ENCODE measurements at places on chromosomes 1 and 21.
A peak's percentile ranks its signal among the peaks of the same experiment; 100 is the strongest.

- no peak for DNase-seq
Measured at GRCh38 chr21:44893948-44894656, 20.6 kb upstream of the PTTG1IP start.

- peak; percentile 98 for DNase-seq
Measured at GRCh38 chr1:200351826-200352549, 57.8 kb downstream of the ZNF281 start.

DNA sequence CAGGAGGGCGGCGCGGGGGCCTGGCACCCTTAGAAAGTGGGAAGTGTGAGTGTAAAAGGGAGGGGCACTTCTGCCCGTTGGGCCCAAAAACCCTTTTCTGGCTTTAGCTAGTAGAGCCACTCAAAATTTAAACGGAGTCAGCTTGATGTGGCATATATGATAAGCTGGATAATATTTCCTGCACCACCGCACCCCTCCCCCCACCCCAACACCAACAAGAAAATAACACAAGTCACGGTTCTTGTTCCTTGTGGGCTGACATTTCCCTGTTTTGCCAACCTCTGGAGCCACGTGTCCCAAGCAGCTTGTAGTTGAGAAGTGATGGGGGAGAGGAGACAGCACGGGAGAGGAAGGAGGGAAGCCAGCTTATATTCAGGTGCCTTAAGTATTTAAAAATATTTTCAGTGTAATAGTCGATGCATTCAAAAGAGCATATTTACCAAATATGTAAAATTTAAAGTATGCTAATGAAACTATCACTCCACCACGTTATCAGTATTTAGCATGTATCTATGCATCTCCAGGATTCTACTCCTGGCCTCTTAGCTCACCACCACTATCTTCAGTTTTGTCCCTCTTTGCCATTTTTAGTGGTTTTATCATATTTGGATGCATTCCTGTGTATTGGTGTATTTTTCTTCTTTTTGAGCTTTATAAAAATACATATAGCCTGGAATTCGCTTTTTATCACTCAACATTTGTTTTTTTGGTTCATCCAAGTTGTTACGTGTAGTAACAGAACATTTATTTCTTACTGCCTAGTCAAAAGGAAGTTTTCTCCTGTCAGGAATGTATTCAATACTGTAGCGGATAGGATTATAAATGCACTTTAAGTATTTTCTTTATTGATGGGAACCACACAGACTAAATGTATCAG, 773 bp upstream of the DDX59 start:
- peak; percentile 74 for DNase-seq

DNA sequence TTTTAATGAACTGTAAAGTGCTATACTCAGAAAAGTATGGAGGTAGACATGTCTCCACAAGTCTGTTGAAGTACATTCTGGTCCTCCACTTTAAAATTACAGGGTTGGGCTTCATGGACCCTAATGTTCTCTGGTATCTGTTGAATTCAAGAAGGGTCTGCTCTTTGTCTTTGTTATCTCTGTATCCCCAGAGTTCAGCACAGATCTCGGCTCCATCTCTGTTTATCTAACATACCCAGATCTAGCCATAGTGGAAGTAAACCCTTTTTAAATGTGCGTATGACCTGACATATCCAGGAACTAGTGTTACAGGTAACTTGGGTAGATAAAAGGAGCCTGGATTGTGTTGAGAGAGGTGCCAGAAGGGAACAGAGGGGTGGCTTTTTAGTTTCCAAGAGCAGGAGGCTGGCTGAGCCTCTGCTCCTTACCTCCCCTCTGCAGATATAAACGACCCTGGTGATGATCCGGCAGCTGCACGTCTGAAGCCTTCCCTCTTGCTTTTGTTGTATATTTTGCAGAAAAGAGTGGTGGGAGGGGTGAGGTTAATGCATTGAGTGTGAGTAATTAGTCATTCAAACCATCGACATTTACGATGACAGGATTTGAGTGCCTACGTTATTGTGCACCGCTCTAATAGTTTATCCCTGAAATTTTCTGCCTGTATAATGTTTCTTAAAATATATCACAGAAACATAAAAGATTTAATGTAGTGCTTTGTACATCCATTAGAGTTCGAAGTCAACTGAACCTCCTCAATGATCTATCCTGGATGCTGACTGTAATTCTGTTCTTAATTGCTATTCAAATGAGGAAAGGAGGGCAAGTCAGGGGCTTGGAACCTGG, 30.8 kb downstream of the ELAVL4 start:
- no peak for DNase-seq

GRCh38 chr21:33655588-33656221, 13.4 kb downstream of the ITSN1 start:
- DNase-seq: peak; percentile 50

- peak; percentile 89 for DNase-seq
Measured at GRCh38 chr1:214427871-214428277, 123.5 kb downstream of the PTPN14 start.

DNA sequence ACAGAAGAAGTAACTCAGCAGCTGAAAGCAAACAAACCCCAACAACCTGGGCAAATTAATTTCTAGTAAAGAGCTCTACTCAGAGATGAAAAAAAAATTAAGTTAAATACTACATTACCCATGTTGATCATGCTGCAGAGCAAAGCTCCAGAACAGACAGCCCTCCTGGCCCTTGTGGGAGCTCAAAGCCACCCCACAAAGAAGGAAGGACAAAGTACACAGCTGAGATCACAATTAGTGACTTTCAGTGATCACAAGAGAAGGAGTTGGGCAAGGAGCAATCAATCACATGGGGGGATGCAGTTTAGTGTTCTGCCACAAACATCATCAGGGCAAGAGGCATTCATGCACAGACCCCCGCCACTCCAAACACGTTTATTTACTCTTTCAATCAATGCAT, 114.2 kb downstream of the DAB1 start:
- no peak for DNase-seq

DNA sequence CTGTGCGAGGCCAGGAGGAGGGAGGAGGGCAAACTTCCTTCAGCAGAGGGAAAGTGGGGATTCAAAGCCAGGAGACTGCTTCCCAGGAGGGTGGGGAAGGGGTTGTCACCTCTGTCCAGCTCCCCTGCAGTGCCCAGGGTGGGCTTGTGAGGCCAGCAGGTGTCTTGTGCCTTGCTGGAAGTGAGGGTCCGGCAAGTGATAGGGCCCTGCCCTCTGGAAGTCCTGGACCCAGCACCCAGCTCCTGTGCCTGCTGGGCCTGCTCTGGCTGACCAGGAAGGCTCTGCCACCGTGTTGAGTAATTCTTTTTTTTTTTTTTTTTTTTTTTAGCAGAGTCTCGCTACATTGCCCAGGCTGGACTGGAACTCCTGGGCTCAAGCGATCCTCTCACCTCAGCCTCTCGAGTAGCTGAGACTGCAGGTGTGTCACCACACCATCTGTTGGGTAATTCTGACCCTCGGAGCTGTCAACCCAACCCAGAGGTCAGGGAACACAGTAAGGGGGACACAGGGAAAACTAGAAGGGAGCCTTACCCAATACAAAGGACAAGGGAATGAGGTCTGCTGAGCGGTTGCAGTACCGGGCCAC, 1.0 kb downstream of the BEST4 start:
- DNase-seq: peak; percentile 23

- DNase-seq: no peak
Measured at GRCh38 chr1:49416758-49417157, 607.0 kb downstream of the AGBL4 start.

DNA sequence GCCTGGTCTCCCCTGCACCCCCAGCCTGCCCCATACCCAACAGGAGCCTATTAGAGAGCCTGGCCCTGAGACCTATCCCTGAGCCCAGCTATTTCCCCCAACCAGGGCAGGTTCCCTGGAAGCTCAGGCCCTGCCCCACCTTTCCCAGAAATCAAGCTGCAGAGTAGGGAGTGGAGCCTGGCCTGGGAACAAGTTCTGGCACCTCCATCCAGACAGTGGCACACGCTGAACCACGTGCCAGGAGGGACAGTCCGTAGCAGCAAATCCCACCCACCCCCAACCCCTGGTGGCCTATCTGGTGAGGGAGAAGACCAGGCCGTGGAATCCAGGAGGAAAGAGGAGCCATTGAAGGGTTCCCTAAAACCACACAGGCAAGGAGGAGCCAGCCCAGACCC, 22.6 kb downstream of the TNNT2 start:
- no peak for DNase-seq

- no peak for DNase-seq
Measured at GRCh38 chr1:118333601-118334210, 148.7 kb upstream of the SPAG17 start.

- no peak for DNase-seq
Measured at GRCh38 chr1:84202126-84202525, 58.1 kb downstream of the PRKACB start.

DNA sequence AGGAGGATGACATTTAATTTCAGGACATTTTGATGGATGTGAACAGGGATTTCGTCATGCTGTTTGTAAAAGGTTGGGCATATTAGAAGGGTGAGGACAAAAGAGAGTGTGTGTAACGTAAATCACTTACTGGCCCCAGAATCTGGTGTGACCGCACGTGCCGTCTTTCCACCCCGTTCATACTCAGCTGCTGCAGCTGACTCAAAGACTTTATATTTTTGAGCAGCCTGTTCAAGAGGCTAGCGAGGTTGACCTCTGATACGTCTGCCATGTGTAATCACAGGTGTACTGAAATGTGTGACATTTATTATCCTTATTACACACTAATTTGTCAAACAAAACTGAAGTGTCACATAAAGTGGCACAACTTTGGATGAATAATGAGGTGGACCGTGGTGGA, 66.5 kb upstream of the ERRFI1 start:
- DNase-seq: no peak

- no peak for DNase-seq
Measured at GRCh38 chr1:29634324-29634723, 398.0 kb downstream of the PTPRU start.

DNA sequence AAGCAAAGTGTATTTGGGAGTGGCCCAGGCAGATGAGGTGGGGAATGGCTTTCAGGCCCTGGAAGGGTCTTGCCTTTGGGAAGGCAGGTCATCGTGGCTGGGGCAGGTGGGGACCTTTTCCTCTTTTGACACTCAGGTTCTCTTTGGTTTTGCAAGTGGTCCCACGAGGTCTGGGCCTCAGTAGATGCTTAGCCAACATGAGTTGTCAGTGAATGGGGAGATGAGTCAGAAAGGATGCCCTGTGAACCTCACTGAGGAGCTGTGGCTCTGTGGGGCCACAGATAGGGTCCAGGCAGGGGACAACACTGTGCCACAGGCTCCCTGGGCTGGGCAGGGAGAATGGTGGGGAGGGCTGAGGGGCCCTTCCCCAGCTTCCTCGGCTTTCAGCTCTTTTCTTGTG, 19.0 kb downstream of the ARHGEF10L start:
- DNase-seq: peak; percentile 53

DNA sequence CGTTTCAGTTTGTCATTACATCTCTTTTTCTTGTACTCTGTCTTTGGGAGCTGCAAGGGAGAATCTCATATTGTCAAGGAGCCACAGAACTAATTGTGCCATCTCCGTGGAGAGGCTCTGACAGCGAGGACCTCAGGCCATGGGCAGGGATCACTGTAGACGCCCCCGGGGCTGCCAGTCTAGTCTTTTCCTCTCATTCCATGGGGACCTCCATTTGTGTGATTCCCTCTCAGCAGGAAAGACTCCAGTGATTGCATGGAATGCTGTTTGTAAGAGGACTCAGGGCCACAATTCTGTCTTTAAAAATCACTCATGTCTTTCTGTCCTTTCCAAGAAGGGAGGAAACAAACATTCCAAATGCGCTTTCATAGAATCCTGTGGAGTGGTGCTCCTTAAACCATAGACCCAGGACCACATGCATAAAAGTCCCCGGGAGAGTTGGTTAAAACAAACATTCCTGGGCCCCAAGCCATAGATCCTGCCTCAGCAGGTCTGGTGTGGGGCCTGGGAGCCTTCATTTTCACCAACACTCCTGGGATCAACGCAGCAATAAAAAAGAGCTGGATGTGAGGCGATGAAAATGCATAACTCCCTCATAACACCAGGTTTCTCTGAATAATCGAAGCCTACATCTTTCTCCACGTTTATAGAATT, 104.5 kb downstream of the ZP4 start:
- no peak for DNase-seq

DNA sequence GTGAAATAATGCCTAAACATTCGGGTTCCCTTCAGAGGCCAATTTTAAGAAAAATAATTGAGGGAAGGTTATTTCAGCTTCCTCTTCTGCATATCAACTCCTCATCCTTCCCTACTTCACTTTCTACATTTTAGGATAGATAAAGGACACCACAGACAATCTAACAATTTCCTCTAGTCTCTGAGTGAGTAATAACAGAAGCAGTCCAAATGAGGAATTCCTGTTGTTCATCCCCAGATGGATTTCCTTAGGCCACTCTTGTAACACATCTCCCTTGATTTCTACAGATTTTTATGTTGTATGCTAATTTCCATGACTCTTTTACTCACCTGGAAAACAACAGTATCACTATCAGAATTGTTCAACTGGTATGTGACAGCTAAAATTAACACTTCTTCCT, 87.7 kb upstream of the LYPLAL1 start:
- peak; percentile 71 for DNase-seq

- DNase-seq: no peak
Measured at GRCh38 chr1:199064971-199065370, 426.1 kb downstream of the PTPRC start.

- no peak for DNase-seq
Measured at GRCh38 chr21:45994759-45995685, 13.5 kb downstream of the COL6A1 start.

- DNase-seq: no peak
Measured at GRCh38 chr1:67597336-67597735, 87.7 kb upstream of the GADD45A start.
